Gastroesophageal sphincter (tissue), 4 donors: ENCODE measurements at places on chromosomes 6 and 20. TPM values are rescaled to one million over a fixed set of nuclear protein-coding genes. Genes with fewer than 3 reads are reported as not detected.

DNA sequence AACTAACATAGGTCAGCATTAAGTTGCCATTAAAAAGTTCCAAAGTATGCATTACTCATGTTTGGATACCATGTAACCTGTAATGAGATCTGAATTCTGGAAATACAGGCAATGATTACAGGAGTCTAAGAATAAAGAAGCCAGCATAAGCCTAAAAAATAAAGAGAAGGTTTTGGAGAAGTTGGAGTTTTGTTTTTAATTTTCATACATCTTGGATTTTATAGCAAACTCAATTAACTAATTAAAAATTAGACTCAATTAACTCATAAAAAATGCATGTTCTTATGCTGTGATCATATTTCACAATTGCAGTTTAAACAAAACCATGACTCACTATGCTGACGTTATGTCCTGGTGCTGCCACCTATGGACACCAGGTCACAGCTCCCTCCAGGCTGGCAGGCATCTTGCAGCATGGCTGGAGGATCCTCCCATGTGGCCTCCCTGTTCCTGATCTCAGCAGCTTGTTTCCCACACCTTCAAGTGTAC is 648.8 kb upstream of the AGPAT4 start:
- peak; percentile 61 for ATAC-seq

Gene HLA-DMA
- total RNA-seq = 5.8 TPM

Gene SUPT3H
- total RNA-seq = 6.4 TPM

Gene MEI4
- 0.31 TPM for total RNA-seq

GRCh38 chr20:34705397-34706301 is 1.5 kb downstream of the TP53INP2 start:
- ATAC-seq = no peak

Gene ACSS1
- total RNA-seq = 71.0 TPM
